ENCODE measurements at places on chromosomes 7 and 10.
A peak's percentile ranks its signal among the peaks of the same experiment; 100 is the strongest.

DNA sequence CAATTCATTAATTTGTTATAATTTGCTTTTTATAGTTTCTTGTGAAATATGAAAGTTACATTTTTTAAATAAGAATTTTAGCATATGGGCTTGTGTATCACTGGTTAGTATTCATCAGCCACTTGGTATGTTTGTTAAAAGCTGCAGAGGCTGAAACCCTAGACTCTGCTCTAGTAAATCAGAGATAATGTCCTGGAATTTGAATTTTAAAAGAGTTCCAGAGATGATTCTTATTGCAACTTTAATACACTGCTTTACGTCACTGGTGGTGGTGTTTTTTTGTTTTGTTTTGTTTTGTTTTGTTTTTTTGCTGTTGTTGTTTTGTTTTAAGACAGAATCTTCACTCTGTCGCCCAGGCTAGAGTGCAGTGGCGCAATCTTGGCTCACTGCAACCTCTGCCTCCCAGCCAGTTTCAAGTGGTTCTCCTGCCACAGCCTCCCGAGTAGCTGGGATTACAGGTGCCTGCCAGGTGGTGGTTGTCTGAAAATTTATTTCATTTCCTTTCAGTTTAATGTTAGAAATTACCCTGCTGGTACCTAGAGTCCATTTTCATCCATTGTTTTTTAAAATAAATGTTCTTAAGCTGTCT, 43.8 kb downstream of the PTPN12 start:
- no peak for DNase-seq

- DNase-seq: no peak
Measured at GRCh38 chr7:137961200-137962177, 40.4 kb downstream of the CREB3L2 start.

GRCh38 chr10:44818041-44818649, 93.0 kb upstream of the TMEM72 start:
- DNase-seq: no peak

- DNase-seq: no peak
Measured at GRCh38 chr7:67045496-67045995, 48.9 kb downstream of the TYW1 start.

DNA sequence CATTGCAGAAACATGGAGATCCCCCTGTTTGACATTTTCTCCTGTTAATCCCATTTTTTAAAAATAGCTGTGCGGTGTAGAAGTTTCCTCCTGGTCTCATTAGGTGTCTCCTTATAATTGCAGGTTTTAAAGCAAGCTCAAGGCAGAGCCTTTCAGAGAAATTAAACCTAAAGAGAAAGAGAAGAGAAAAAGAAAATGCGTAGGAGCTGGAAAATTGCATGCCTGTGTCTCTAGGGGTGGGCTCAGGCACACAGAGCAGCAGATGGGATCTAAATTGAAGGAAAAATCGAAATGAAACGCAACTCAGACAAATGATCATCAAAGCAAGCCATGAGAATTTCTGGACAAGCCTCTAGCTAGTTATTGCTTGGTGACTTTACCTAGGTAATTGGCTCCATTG, 40.1 kb downstream of the GPR26 start:
- DNase-seq: no peak

DNA sequence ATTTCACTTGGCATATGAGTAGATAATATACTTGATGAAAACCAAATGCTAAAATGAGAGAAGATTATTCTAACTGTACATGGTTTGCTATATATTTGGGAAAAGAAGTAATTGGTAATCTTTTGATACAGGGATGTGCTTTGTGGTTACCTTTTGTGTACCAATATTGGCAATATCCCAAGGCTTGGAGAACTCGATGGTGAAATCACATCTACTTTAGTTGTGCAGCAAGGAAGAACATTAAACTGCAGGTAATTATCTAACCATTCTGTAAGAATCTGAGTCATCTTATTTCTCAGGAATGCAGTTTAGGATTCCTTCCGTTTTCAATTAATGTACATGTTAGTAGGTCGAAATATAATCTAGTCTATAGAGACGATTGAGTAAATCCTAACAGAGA, 64.1 kb downstream of the SRI start:
- DNase-seq: no peak

DNA sequence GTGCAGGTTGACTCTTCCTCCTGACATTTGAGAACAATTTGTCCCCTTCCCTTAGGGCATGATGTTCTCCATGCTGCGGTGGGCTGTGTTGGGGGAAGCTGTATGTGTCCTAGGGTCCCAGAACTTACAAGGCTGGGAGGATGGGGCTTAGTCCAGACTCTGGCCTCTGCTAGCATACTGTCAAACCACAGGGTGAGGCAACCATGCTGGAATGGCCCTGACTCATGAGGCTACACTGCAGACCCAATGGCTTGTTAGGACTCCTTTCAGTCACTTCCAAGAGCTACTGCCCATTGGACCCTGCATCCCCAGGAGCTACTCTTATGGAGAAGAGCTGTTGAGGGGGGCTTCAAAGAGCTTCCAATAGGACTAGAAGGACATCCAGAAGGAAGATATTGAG, 20.1 kb upstream of the FAM170B start:
- no peak for DNase-seq

DNA sequence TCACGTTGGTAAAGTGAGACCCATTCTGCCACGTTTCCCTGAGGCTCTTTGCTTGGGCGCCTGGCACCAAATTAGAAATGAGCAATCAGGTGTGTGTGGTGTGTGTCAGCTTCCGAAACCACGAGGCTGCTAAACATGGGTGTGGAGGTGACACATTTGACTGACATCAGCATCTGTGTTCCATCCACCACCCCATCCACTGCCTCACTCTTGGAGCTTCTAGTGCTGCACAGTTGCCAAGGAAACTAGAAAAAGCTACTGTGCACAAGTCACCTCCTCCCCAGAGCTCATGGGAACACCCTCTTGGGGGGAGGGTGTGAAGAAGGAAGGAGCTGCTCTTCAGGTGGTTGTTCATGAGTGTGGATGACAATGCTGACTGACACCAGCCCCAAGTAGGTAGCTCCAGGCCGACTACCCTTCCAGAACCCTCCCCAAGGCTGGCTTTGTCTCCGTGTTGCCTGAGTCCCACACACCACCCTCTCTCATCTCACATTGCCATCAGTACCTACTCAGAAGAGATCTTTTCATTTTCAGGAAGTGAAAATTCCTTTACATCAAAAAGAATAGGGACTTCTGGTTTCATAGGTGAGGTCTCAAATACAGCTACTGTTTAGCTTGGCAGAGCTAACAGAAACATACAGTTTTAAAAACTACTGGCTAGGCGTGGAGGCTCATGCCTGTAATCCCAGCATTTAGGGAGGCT, 152.2 kb downstream of the TMEM178B start:
- no peak for DNase-seq

GRCh38 chr10:72367301-72367960, 12.7 kb upstream of the DNAJB12 start:
- DNase-seq: no peak

DNA sequence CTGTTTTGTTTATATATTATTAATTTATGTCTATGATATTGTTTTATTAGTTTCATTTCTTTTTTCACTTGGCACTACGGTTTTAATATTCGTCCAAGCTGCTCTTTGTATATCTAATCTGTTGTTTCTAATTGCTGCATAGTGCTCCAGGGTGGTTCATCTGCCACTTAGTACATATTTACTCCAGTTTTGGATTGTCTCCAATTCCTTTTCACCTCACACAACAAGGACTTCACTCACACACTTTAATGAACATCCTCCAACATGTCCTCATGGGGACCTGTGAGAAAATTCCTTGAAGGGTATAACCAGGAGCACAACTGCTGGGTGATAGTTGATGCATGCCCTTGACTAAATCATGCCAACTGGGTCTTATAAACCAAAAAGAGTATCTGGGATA, 14.1 kb upstream of the NOC3L start:
- DNase-seq: no peak

- DNase-seq: peak; percentile 25
Measured at GRCh38 chr10:49254556-49255318, 44.2 kb upstream of the C10orf71 start.

- DNase-seq: no peak
Measured at GRCh38 chr10:46050941-46051623, 5.0 kb upstream of the MSMB start.

DNA sequence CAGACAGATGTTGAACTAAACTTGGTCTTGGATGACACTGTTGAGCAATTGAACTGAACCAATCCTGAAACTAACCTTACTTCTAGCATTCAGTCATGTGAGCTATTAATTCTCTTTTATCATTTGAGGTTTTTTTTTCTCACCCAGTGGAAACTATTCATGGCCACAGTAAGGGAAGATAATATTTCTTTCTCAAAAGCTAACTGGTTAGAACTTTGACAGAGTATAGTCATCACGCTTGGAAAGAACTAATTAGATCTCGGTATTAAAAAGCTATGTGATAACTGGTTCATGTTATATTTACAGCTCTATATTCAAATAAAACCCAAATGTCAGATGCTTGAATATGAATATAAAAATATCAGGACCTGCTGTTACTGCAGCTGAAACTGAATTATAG, 89.5 kb downstream of the OTUD1 start:
- no peak for DNase-seq

GRCh38 chr10:30980951-30981616, 50.6 kb downstream of the ZNF438 start:
- DNase-seq: no peak

DNA sequence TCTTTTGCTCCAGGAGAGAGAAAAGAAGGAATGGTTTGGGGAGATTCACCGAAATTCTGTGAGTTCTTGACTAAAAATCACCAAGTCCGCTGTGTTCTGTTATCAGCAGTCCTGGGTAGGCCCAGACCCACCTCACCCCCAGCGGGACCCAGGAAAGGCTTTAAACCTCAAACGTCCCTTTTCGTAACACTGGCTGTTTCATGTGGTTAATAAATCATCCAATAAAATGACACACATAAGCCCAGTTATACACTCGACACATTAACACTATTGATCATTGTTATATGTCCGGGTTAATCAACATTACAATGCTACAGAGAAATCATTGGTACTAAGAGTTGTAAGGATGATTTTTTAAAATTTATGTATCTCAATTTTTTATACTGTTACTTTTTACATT, 25.2 kb downstream of the DIP2C start:
- no peak for DNase-seq

- no peak for DNase-seq
Measured at GRCh38 chr7:9557853-9558252, 1124.4 kb downstream of the NXPH1 start.

GRCh38 chr10:75034714-75035258, 76.7 kb upstream of the SAMD8 start:
- no peak for DNase-seq

GRCh38 chr10:71838264-71839211, 12.5 kb downstream of the PSAP start:
- no peak for DNase-seq

GRCh38 chr10:1602037-1602484, 135.3 kb downstream of the ADARB2 start:
- DNase-seq: no peak

DNA sequence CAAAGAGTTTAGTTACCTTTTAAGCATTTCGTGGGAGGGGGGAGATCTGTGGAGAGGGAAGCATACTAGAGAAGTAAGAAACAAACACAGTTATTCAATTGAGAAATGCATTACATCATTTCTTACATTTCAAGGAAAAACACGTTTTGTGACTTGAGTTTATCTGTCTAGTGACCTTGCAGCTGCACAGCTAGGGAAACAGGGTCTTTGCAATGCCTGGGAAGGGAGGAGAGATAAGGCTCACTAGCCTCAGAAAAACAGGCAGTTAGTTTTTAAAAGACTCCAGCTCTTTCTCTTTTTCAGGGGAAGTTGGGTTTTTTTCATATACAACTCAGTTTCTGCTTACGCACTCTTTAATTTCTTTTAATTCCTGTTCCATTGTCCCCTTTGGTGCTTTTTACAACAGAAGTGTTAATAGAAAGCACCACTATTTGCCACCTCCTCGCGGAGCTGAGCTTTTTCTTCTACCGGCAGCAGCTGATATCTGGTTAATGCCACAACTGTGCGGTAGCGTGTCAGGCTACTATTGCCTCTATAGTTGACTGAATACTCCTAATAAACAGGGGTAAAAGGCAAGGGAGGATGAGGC, 5.6 kb downstream of the CYP3A43 start:
- DNase-seq: no peak

- DNase-seq: no peak
Measured at GRCh38 chr10:20034732-20035131, 218.5 kb downstream of the PLXDC2 start.

- no peak for DNase-seq
Measured at GRCh38 chr7:100467638-100468373, 3.7 kb upstream of the SPACDR start.

DNA sequence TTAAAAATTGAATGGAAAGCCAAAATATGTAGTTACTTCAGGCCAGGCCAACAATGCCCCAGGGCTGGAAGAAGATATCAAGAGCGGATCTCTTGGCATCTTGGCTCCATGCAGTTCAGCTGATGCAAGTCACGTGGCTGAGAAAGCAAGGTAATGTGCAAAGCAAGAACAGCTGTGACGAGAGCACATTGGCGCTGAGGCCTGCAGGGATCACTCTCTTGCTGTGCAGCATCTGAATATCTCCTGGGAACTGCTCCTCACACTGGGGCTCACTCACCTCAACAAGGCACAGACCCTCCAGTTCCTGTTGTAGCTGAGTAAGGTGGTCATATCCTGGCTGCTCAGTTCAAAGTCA, 14.0 kb downstream of the AKR1B1 start:
- no peak for DNase-seq

DNA sequence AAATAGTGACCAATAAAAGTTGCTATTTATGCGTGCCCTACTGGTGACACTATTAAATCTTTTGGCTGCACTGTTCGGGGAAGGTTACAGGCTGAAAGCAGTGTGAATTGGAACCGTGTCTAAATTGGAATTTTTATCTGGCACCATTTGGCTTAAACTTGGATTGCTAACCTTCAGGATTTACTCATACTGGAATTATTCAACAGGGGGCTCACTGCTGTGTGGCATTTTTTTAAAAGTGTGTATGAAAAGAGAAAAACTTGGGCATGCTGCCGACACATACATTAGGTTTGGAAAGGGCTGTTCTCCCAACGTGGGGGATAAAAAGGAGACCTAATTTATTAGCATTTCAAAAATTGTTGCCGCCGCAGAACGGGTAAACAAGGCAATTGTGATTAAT, 537.9 kb upstream of the MGMT start:
- no peak for DNase-seq

All from activated effector memory CD4-positive, alpha-beta T cell treated with Interleukin-2 at 50 U/mL for 16 hours (primary cell).